Neural progenitor cell (in vitro differentiated cells): ENCODE measurements at places on chromosomes 7 and 10.
A peak's percentile ranks its signal among the peaks of the same experiment; 100 is the strongest.

DNA sequence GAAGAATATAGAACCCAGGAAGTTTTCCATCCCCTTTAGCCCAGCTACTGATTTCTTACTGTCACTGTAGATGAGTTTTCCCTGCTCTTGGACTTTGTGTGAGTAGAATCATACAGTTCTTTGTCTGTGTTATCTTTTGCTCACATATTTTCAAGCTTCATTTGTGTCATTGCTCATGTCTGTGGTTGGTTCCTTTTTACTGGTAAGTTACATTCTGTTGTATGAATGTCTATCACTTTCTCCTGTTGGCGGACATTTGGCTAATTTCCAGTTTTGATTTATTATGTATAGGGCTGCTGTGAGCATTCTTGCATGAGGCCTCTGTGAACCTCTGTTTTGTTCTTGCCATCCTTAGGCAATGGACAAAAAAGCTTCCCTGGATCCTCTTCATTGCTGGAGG lies 5.3 kb downstream of the GLRX3 start:
- DNase-seq: no peak

- DNase-seq: no peak
Measured at GRCh38 chr7:131845573-131846314, 289.3 kb upstream of the PODXL start.

DNA sequence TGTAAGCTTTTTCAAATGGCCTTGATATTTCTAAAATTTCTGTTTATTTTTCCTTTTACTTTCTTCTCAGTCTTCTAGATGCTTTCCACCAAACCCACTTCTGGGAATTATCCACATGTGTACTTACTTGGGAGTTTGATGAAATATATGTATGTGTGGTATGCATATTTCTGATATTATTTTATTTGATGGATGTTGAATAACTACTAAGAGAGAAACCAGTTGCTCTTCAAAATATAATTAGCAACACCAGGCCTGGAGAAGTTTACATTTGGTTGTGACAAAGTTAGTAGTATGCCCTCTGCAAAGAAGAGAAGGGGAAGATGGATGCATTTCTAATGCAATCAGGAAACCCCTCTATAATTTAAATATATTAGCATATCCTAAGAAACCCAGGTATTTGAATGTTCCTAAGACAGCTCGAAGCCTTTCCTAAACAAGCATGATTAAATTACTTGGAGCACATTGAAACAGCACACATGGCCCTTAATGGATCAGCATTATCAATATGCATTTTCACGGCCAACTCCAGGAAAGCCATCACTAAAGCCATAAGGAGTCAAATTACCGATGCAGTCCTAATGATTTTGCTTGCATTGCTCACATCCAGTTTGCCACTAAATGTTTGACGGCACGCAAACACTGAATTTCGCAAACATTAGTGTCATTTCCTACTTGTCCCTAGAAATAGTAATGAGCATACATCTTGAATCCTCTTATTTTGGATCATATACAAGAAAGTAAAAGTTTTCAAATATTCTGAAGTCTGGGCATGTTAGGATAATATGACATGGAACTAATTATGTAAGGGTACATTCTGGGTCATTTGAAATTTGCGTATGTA lies 393.8 kb downstream of the EXOC4 start:
- no peak for DNase-seq

GRCh38 chr7:118755067-118755625 lies 530.6 kb downstream of the ANKRD7 start:
- DNase-seq: no peak

DNA sequence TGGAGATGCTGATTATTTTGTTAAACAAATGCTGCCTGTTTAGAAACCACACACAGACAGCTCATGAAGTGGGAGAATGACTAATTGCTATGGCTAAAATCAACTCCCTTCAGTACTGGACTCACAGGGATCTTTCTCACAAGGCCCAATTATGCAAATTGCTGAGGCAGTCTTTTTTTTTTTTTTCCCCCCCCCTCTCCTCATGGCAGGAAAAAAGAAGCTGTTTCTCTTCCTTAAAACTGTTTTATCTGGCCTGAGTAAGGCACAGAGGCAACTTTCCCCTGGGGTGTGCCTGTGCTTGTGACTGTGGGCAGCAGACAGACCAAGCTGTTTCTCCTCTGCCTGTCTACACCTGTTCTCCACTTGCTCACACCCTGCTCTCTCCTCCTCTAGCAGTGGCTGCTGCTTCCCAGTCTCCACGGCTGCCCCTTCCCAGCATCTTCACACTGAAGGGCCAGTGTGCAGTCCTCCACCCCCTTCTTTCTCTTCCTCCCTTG lies 65.4 kb upstream of the STEAP1B start:
- no peak for DNase-seq

DNA sequence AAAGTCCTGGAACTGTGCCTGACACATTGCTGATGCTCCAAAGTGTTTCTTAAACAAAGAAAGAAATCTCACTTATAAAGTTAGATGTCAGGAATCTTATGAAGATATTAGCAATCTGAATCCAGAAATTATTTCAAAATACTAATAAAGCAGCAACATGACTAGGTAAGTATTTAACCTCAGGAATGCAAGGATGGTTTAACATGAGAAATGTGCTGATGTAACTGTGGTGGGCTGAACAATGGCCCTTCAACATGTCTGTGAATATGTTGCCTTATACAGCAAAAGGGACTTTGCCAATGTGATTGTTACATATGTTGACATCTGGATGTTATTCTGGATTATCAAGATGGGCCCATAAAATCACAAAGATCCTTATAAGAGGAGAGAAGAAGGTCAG lies 87.1 kb downstream of the TEX36 start:
- no peak for DNase-seq

DNA sequence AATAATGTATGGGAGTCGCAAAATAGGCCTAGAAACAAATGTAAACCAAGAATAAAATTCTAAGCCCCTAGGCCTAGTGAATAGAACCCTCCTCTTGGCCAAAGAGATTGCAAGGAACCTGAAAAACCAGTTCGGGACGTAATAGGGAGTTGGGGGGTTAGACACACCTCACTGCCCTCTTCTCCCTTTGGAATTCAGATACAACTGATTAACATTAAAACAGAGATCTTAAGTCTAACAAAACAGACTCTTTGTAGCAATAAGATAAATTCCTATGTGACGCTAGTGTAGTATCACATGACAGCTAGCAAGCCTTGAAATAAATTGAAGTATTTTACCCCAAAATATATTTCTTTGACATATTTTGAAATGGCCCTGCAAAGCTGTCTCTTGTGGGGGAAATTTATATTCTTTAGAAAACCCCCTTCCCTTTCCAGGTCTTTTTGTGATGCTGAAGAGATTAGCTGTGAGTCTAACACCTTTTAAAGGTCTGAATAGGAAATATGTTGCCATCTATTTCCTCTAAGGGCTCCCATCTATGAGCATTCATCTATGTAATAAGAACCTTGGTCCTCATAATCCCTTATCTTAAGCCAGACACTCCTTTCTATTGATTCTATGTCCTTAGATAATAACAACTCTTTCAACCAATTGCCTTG lies 623.4 kb upstream of the NRG3 start:
- DNase-seq: no peak

- no peak for DNase-seq
Measured at GRCh38 chr7:163298-163695, 29.1 kb upstream of the FAM20C start.

- no peak for DNase-seq
Measured at GRCh38 chr7:21941611-21942141, 4.0 kb downstream of the CDCA7L start.

- DNase-seq: no peak
Measured at GRCh38 chr10:11870900-11871400, 47.8 kb downstream of the PROSER2 start.

DNA sequence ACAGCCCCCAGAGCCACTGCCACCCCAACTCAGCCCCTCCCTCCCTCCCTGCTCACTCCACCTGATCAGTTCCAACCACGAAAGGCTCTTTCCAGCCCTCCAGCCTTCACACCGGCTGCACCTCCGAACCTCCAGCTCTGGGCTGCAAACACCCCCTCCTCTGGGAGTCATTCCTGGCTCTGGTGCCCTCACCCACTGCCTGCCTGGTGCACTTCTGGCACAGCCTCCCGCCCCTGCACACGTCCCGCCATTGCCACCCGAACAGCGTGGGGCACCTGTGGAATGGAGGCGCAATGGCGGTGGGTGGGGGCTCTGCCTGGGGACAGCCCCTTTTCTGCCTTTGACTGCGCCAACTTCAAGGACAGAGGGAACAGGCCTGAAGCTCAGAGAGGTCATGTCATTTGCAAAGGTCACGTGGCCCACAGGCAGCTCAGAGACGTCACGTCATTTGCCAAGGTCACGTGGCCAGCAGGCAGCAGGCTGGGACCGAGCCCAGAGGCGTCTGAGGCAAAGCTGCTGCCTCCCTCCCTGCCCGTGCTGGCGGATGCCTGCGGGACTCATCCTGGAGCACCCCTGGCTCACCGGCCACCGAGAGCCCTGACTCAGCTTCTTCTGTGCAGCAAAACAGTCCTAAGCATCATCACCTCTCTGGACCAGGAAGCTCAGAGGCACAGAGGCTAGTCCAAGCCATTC lies 76.0 kb upstream of the DNAAF5 start:
- no peak for DNase-seq

GRCh38 chr7:22727714-22728035 lies 675 bp downstream of the IL6 start:
- DNase-seq: no peak

GRCh38 chr7:2821842-2822507 lies 22.1 kb downstream of the GNA12 start:
- no peak for DNase-seq

DNA sequence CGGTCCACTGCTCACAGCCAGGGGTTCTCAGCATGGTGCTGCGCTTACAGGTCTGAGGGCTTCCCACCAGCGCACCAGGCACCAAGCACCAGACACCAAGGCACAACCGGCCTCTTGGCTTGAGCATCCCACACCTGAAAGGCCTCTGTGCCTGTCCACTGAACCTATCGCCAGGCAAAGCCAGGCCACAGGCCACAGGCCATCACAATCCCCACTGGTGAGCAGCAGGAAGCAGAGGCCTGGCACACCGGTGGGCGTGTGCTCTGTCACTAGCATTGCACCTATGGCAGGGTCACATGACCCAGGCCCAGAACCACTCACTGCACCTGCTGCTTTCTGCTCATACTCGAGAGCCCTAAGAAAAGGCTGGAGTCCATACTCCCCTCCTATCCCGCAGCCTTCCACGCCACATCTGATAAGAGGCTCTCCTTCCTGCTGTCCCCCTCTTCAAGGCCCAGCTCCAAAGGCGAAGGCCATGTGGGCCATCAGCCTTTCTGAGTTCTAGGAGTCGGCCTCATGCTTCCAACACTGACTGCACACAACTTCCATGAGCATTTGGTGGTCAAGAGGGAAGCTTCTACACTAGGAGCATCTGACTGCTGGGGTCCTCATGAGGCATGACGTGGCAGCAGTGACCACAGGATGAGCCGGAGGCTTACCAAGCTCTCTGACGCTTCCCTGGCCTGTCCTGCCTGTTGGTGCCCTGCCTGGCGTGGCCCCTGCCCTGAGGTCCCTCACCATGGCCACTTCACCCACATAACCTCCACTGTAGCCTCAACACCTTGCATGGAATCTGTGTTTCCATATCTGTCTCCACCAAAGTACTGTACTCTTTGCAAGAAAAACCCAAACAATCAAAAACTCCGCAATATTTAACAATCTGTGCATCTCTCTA lies 166.3 kb downstream of the TNS3 start:
- DNase-seq: no peak

DNA sequence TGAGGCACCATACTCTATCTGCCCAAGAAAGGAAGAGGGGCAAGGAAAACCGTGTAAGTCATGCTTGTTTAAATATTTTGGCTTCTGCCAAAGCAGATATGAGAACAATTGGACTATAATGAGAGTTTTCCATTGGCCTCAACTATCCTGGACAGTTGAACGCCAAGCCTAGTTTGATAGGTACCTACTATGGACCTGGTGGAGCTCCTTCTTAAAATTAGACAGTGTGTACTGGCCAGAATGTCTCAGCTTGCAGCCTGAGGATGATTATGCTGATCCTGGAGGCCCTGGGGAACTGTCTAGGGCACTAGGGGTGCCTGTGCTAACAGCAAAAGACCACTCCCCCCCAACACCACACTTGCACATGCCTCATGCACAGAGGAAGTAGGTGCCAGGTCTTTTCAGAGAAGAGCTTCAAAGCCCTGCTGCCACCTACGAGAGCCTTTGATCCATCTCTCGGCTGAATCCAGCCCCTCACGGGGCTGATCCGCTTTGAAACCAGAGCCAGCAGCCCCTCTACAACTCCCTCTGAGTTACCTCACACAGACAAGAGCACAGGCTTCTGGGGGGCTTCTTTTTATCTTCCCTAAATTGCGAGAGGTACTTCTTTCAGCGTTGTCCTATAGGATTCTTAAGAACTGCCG lies 473.8 kb upstream of the GALNT17 start:
- DNase-seq: peak; percentile 53

DNA sequence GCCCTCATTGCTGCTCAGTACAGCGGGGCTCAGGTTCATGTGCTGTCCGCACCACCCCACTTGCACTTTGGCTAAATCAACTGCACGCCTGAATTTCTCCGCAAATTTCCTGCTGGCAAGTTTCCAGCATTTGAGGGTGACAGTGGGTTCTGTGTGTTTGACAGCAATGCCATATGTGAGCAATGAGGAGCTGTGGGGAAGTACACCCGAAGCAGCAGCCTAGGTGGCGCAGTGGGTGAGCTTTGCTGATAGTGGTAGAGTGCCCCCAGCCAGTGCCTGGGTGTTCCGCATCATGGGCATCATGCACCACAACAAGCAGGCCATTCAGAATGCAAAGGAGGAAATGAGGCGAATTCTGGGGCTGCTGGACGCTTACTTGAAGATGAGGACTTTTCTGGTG lies 103.9 kb upstream of the POT1 start:
- DNase-seq: no peak

DNA sequence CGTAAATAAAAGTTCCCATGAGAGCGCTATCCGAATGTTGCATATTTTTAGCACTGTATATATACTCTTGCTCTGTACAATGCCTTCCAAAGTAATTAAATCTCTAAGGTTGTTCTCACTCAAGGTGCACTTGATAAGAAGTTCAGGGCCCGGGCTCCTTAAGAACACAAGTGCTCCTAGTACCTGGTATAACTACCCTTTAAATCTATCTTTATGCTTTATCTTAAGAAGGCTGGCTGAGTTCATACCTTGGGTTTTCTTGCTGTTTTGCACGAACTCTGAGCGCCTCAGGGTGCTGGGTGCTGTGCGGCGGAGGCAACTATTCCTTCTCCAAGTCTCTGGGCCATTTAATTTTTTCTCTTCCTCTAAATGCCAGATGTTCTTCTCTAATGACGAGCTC lies 80.4 kb downstream of the DNMBP start:
- no peak for DNase-seq
